ENCODE measurements at places on chromosomes 4 and X.

- no peak for DNase-seq
These were observed 155.0 kb downstream of the AMMECR1 start for GRCh38 chrX:110162867-110163266.

DNA sequence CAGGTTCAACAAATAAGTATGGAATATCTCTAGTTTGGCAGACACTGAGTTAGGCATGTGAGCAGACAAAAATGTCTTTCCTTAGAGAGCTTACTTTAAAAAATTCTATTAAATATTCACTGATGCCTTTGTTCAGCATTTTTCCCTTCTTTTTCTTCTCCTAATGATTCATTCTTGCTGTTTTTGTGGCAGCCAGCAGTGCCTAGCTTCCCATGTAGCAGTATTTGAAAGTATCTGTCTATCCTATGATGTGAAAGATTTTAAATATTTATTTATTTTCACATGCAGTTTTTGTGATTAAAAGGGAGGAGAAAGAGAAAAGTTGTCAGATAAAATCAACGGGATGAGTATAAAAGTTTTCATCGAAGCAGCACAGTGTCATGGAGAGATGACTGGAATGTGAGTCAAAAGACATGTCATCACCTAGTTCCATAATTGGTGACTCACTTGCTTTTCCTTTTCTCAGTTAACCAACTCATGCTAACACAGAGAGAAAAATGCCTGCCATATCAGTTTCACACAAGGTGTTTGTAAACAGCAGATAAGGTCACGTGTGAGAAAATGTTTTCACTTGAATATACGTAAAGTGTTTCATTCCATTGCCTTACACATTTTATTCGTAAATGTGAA, 69.8 kb downstream of the BMPR1B start:
- peak; percentile 21 for DNase-seq

DNA sequence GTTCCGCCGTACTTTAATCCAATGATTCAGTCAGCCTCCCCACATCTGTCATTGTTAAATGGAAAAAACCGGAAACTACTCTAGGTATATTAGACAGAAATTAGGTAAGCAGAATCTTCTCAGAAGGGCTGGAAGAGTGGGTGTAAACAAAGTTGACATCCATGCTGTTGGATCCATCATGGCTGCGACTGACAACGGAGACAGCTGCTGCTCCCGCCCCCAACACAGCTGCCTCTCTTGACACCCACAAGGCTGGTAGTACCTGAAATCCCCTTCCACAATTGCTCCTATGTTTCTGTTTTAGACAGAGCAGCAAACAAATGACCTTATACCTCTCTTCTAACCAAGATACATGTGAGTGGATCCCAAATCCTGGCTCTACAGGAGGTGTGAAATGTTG, 66.6 kb downstream of the RXFP1 start:
- DNase-seq: no peak

- no peak for DNase-seq
These were observed 85.2 kb downstream of the PLAC1 start for GRCh38 chrX:134572816-134573682.

All from AG04449 (cell line).